Stimulated activated memory B cell treated with anti-CD40 and anti-IgM and Interleukin-4, amounts not matched to agents 10 μg/mL and 1 μg/mL and 100 μg/mL, for 72 hours (primary cell): ENCODE measurements at places on chromosomes 7 and 10.

DNA sequence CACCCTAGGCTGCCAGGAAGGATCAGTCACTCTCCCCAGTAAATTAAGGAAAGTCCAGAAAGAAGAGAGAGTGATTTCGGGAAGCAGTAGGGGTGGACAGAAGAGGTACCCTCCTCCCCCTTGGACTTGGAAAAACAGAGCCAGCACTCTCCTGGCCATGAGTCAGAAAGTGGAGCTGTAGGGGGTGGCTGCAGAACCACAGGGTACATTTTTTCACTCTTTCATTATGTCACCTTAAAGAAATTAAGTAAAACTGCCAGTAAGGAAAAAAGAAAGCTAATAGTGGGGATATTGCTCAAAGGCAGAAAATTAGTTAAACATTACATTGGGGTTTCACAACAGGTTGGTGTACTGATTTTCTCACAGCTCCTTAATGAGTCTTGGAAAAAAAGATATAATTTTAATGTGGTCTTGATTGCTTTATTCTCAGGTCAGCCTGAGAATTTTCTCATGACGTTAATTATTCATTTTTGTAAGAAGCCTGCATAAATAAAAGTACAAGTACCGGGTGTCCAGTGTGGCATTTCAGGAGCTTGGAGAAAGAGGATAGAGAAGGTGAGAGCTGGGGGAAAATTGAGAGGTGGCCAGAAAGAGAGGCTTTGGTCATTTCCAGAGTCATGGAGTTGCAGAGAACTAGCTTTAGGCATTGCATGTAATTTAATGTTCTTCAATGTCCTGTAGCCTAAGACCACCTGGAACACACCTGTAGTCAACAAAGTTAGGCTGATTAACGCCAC, 23.2 kb upstream of the AOAH start:
- peaks cover 43% of the 10 kb centered on the region for H3K4me1 ChIP-seq
- no peak overlapping the region for H3K4me3 ChIP-seq
- no peak for ATAC-seq

DNA sequence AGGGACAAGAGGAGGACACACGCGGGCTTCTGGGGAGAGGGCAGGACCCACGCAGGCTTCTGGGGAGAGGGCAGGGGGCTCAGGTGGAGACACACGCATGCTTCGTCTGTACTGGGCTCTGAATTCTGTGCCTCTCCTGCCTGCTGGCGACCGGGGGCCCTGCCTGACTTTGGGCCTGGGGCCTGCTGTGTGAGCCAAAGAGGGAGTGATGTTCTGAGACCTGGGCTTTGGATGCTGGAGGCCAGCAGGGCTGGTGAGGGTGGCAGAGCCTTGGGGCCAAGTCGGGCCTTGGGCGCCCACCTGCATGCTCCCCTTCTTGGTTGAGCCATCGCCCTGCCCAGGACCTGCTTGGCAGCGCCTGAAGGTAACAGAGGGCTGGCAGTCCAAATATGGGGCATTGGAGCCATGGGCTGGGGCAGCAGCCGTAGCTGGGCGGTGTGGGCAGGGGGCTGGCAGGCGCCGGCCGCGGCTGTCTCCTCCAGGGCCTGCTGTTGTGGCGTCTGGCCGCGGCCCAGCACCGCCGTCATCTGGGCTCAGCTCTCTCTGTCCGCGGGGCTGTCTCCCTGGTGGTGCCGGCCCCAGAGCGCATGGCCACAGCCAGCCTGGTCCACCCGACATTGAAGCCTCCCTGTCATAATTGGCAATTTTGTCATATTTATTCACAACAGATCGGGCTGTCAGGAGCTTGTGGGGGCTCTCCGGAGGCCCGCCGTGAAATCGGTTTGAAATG, 78.9 kb downstream of the UNCX start:
- no peak for ATAC-seq
- no peak overlapping the region for H3K4me3 ChIP-seq
- no peak overlapping the region for H3K27ac ChIP-seq
- no peaks in the 10 kb centered on the region for H3K4me1 ChIP-seq
- peaks cover 15% of the 10 kb centered on the region for H3K27me3 ChIP-seq

GRCh38 chr7:142519079-142520078, 229.9 kb upstream of the PRSS1 start:
- H3K36me3 ChIP-seq, result no peaks in the 10 kb centered on the region
- no peak overlapping the region for H3K27ac ChIP-seq
- peaks cover 7% of the 10 kb centered on the region for H3K4me1 ChIP-seq
- H3K4me3 ChIP-seq, result no peak overlapping the region

GRCh38 chr10:112366992-112367391, 6.9 kb upstream of the ACSL5 start:
- no peak overlapping the region for H3K4me3 ChIP-seq
- no peaks in the 10 kb centered on the region for H3K27me3 ChIP-seq
- ATAC-seq, result no peak
- no peak overlapping the region for H3K27ac ChIP-seq
- no peaks in the 10 kb centered on the region for H3K36me3 ChIP-seq

- H3K36me3 ChIP-seq, result no peaks in the 10 kb centered on the region
- H3K4me1 ChIP-seq, result peaks cover 60% of the 10 kb centered on the region
- no peak overlapping the region for H3K4me3 ChIP-seq
Observed at GRCh38 chr10:110859206-110859972, 12.3 kb upstream of the PDCD4 start.

- H3K36me3 ChIP-seq, result peaks cover 11% of the 10 kb centered on the region
- peak overlapping the region; percentile 71 for H3K4me3 ChIP-seq
- peak; percentile 49 for ATAC-seq
- no peaks in the 10 kb centered on the region for H3K27me3 ChIP-seq
- H3K4me1 ChIP-seq, result peaks cover 75% of the 10 kb centered on the region
Observed at GRCh38 chr7:37417107-37417474, 31.6 kb downstream of the ELMO1 start.

- no peak for ATAC-seq
- no peaks in the 10 kb centered on the region for H3K36me3 ChIP-seq
- H3K27me3 ChIP-seq, result no peaks in the 10 kb centered on the region
- no peak within 1 kb of the TSS for H3K4me3 ChIP-seq
- H3K4me1 ChIP-seq, result peaks cover 10% of the 10 kb centered on the region
- no peak within 1 kb of the TSS for H3K27ac ChIP-seq
Observed at GRCh38 chr10:90920986-90921666, at the start of gene ANKRD1. Gene ANKRD1, minus strand, starts transcription at chr10:90921087. Its CDS starts 60 bp downstream, at chr10:90921027.

DNA sequence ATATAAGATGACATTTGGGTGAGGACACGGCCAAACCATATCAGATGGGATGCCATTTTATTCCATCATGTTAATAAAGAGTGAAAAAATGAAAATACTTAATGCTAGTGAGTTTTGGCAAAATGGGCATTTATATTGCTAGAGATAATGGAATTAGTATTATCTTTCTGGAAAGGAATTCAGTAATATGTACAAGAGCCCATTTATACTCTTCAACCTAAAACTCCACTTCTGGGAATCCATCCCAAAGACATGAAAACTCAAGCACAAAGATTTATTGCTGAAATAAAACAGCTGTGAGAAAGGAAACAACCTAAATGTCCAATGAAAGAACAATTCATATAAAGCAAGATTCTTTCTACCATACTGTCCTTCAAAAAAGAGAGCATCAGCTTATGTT, 96.0 kb upstream of the TMEM168 start:
- H3K27ac ChIP-seq, result no peak overlapping the region
- peaks cover 25% of the 10 kb centered on the region for H3K36me3 ChIP-seq
- no peak for ATAC-seq
- H3K4me1 ChIP-seq, result peaks cover 26% of the 10 kb centered on the region

GRCh38 chr10:5325076-5325475, 39.7 kb upstream of the UCN3 start:
- no peaks in the 10 kb centered on the region for H3K36me3 ChIP-seq
- H3K27ac ChIP-seq, result no peak overlapping the region
- H3K27me3 ChIP-seq, result peaks cover 23% of the 10 kb centered on the region
- no peak overlapping the region for H3K4me3 ChIP-seq
- no peaks in the 10 kb centered on the region for H3K4me1 ChIP-seq

GRCh38 chr10:11231285-11231684, 213.6 kb downstream of the CELF2 start:
- no peak for ATAC-seq
- peak overlapping the region; percentile 50 for H3K27ac ChIP-seq
- no peaks in the 10 kb centered on the region for H3K27me3 ChIP-seq
- no peak overlapping the region for H3K4me3 ChIP-seq
- peaks cover 96% of the 10 kb centered on the region for H3K4me1 ChIP-seq
- H3K36me3 ChIP-seq, result peaks cover 64% of the 10 kb centered on the region

DNA sequence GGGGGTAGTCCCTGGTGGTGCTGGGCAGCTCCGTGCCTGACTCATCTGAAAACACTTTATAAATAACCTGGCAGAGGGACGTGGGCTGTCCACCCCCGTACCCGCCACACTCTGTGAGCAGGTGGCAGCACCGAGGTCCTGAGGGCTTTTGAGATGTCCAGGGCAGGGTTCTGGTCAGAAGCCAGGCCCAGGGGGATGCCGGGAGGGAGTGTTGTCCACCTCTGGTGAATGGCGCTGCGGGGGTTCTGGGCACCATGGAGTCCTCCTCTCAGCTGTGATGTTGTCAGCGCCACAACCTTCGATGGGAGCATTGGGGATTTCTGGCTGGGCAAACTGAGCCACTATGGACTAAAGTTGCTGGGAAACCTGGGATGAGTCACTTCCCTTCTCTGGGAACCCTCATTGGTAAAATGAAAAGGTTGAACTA, 27.4 kb upstream of the GOLGA7B start:
- no peaks in the 10 kb centered on the region for H3K36me3 ChIP-seq
- H3K27ac ChIP-seq, result no peak overlapping the region
- no peak for ATAC-seq
- H3K4me1 ChIP-seq, result no peaks in the 10 kb centered on the region
- peaks cover 40% of the 10 kb centered on the region for H3K27me3 ChIP-seq

GRCh38 chr7:128322040-128322643, 21.6 kb downstream of the RBM28 start:
- no peak for ATAC-seq
- peaks cover 75% of the 10 kb centered on the region for H3K36me3 ChIP-seq
- H3K27me3 ChIP-seq, result no peaks in the 10 kb centered on the region

- H3K27ac ChIP-seq, result peak overlapping the region; percentile 47
Observed at GRCh38 chr10:110137142-110137545, 70.3 kb upstream of the MXI1 start.

DNA sequence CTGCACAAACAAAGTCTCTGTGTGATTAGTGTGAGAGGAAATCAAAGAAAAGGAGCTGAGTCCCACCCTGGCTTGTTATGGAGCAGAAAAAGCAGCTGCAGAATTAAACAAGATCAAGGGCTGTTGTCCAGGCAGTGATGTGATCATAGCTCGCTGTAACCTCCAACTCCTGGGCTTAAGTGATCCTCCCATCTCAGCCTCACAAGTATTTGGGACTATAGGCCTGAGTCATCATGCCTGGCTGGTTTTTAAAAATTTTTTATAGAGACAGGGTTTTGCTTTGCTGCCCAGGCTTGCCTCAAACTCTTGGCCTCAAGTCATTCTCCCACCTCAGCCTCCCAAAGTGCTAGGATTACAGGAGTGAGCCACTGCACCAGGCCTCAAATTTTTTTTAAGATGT, 88.9 kb downstream of the IPMK start:
- H3K36me3 ChIP-seq, result no peaks in the 10 kb centered on the region
- no peak overlapping the region for H3K4me3 ChIP-seq
- no peak overlapping the region for H3K27ac ChIP-seq
- H3K27me3 ChIP-seq, result no peaks in the 10 kb centered on the region

DNA sequence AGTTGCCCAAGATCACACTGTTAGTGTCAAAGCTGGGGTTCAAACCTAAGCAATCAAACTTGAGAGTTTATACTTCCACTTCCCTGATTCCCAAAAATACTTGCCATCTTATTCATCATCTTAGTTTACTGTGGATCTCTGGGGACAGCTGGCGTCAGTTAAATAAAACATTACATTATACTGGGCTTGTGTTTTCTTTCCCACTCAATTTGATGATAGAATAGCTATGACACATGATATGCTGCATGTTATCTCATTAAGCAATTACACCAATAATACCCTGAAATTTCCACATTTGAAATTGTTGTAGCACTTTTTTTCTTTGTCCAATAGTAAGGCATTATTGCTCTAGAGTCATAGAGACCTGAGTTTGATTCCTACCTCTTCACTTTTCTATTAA, 62.9 kb upstream of the MXI1 start:
- H3K27ac ChIP-seq, result no peak overlapping the region
- H3K36me3 ChIP-seq, result no peaks in the 10 kb centered on the region
- no peak overlapping the region for H3K4me3 ChIP-seq
- peaks cover 4% of the 10 kb centered on the region for H3K4me1 ChIP-seq
- ATAC-seq, result no peak

- H3K36me3 ChIP-seq, result peaks cover 11% of the 10 kb centered on the region
- no peaks in the 10 kb centered on the region for H3K27me3 ChIP-seq
- peaks cover 28% of the 10 kb centered on the region for H3K4me1 ChIP-seq
- no peak overlapping the region for H3K27ac ChIP-seq
- ATAC-seq, result no peak
Observed at GRCh38 chr7:22589641-22590201, 89.7 kb upstream of the STEAP1B start.

- H3K4me3 ChIP-seq, result no peak overlapping the region
- ATAC-seq, result no peak
- no peaks in the 10 kb centered on the region for H3K27me3 ChIP-seq
- no peaks in the 10 kb centered on the region for H3K36me3 ChIP-seq
Observed at GRCh38 chr10:102850025-102850518, 4.0 kb upstream of the BORCS7 start.

- H3K4me3 ChIP-seq, result no peak overlapping the region
- peaks cover 23% of the 10 kb centered on the region for H3K36me3 ChIP-seq
- ATAC-seq, result no peak
- no peaks in the 10 kb centered on the region for H3K27me3 ChIP-seq
Observed at GRCh38 chr10:99682032-99682431, 22.7 kb downstream of the ENTPD7 start.

- H3K4me1 ChIP-seq, result peaks cover 14% of the 10 kb centered on the region
- H3K27ac ChIP-seq, result no peak overlapping the region
- ATAC-seq, result no peak
- H3K4me3 ChIP-seq, result no peak overlapping the region
- H3K36me3 ChIP-seq, result peaks cover 62% of the 10 kb centered on the region
Observed at GRCh38 chr7:135681762-135682161, 19.4 kb downstream of the STMP1 start.

- no peaks in the 10 kb centered on the region for H3K4me1 ChIP-seq
- H3K27me3 ChIP-seq, result peaks cover 12% of the 10 kb centered on the region
- no peaks in the 10 kb centered on the region for H3K36me3 ChIP-seq
- H3K4me3 ChIP-seq, result no peak overlapping the region
Observed at GRCh38 chr7:42986213-42986612, 54.0 kb downstream of the MRPL32 start.

DNA sequence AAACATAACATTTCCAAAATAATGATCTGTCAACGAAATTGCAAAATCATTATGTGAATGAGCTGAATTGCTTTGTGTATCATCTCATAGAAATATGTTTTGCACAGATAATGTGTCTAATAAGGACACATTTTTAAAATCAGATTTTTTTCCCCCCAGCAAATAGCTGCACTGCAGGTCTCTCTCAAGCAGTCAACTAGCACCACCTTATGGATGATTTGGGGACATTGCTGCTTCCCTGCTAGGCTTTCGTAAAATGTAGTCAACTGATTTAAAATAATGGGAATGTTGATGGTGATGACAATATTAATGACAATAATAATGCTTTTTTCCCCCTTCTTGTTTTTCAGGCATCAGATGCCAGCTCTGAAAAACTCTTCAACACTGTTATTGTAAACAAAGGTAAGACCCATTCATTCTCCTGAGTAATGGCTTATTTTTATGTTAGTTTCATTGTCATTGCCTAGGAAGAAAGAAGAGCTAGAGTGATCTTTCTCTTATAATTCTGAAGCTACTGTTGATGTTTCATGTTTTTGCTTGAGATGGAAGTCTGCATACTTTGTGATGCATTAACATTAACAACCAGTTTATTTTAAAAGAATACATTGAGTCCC, 433.6 kb upstream of the GALNT17 start:
- peaks cover 8% of the 10 kb centered on the region for H3K4me1 ChIP-seq
- no peak overlapping the region for H3K4me3 ChIP-seq
- H3K27ac ChIP-seq, result no peak overlapping the region
- no peaks in the 10 kb centered on the region for H3K36me3 ChIP-seq
- H3K27me3 ChIP-seq, result peaks cover 26% of the 10 kb centered on the region
- no peak for ATAC-seq
